GM23248 (cell line): ENCODE measurements at places on chromosomes 1 and 21.

DNA sequence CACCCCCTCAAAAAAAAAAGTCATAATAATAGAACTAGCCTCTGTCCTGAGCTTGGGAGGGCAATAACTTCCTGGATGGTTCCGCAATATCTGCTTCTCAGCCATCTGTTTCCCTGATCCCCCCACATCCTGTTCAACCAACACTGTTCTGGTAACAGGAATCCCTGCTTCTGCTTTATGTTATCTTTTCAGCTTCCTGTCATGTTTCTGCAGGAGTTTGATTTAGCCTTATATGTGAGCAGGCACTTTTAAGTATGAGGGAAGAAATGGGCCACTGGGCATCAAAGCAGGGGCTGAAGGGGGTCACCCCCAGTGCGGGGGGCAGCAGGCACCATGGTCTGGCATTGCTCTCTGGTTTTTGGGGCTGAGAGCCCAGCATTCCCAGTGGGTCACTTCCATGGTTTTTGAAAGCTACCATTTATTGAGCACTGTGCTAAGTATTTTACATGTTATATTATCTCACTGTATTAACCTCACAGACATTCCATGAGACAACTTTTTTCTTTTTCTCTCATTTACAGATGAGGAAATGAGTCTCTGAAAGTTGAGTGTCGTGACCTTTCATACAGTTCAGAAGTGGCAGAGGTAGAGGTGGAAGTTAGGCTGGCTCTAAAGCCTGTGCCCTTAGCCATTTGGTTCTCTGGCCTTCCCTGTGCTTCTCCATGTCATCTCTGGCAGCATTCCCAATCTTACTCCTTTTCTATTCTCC lies 61.9 kb downstream of the DNTTIP2 start:
- peak; percentile 40 for DNase-seq

GRCh38 chr1:118388301-118388959 lies 203.4 kb upstream of the SPAG17 start:
- peak; percentile 10 for DNase-seq

GRCh38 chr1:183040547-183040971 lies 17.3 kb downstream of the LAMC1 start:
- DNase-seq: peak; percentile 49

- peak; percentile 99 for DNase-seq
Observed at GRCh38 chr1:204417074-204417997, 5.7 kb upstream of the PPP1R15B start.

GRCh38 chr1:221630236-221630635 lies 111.7 kb downstream of the DUSP10 start:
- DNase-seq: no peak

GRCh38 chr1:15219280-15220023 lies 27.6 kb upstream of the FHAD1 start:
- DNase-seq: no peak

DNA sequence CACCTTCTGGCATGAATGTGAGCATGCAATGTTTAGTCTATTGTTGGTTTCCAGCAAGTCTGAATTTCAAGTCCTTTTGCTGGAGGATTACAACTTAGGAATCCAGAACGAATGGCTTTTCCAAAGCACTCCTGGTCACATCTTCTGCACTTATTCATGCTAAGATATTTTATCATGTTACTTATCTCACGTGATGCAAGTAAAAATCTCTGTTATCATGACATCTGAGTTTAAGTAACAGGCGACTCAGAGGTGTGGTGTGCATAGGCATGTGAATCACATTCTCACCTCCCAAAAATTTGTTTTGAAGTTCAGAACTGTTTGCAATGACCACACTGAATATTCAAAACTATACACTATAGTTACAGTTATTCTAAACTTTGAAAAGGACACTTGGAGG lies 204.8 kb upstream of the FGGY start:
- DNase-seq: peak; percentile 58

DNA sequence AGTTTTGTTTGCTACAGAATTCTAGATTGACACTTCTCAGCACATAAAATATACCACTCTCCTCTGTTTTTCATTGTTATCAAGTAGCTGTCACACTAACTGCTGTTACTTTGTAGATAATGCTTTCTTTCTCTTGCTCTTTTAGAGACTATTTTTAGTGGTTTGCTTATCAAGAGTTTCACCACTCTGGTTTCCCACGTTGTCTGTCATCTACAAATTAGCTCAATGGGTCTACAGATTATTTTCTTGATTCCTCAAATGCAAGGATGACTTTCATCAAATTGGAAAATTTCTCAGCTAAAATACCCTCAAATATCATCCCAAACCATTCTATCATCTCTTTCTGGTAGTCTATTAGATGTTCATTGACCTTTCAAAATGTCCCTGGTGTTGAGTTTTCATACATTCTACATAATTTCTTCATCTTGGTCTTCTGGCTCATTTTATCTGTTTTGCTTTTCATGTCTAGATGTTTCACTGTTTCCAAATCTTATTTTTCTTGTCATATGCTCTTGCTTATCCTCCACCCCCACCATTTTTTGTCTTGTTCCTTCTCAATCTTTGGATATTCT lies 122.5 kb downstream of the TRIM33 start:
- no peak for DNase-seq

- no peak for DNase-seq
Observed at GRCh38 chr1:115677565-115677964, 35.8 kb downstream of the VANGL1 start.

DNA sequence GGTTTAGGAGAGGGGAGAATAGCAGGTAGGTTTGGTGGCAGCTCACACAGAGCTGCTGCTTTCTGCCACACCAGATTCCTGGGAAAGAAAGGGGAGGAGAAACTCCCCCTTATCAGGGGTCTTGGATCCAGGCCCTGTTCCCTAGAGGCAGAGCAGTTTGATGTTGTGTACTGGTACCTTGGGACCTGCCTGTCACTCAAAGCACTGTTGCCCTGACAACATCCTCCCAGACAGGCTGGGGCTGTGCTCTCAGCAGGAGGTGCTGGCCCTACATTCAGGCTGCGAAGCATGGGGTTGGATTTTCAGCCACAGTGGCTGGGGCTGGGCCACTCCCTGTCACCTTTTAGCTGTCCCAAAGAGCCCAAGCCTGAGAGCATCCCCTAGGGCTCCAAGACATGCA lies 188.0 kb downstream of the GRIK3 start:
- DNase-seq: no peak

DNA sequence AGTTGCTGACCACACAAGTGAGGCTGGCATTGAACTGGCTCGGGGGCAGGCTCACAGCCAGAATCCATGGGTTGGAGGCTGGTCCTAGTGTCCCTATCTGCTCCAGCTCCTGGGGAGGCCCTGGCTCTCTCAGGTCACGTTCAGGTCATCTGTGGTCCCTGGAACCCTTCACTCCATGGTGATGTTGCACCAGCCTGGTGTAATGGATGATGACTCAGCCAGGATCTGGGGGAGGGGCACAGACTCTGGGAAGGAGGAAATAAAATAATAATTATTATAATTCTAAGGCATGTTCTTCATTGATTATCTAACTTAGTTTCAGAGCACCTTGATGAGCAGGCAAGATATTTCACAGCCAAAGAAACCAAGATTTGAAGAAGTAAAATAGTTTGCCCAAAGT lies 26.6 kb upstream of the FCRL4 start:
- DNase-seq: no peak
